CD4-positive, alpha-beta T cell (primary cell): ENCODE measurements at places on chromosomes 3 and 15.

DNA sequence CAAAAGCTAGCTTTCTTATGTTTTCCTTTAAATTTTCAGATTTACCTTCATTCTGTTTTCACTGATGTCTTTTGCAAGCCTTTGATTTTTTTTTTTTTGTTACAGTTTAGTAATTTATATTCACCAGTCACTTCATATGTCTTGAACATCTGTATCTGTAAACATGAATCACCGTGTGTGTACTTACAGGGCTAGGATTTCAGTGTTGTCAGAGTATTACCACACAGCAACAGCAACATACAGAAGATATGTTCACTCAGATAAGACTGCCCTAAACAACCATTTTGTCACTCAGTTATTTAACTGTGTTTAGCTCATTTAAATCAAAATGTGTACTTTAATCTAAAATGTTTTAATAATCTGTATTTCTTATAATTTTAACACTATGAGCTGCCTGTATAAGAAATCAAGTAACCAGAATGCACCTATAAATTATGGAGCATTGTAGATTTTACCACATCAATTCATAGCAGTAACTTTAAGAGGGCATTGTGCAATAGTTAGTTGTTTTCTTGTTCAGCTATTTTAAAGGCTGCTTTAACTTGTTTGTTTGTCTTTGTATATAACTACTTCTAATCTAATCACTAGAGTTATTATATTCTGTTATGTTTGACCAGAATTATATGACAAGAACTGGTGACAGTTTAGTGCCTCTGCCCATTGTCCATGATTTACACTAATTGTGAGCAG lies 50.4 kb downstream of the GHSR start:
- no peaks in the 10 kb centered on the region for H3K36me3 ChIP-seq
- H3K4me3 ChIP-seq: no peak overlapping the region
- DNase-seq: no peak
- H3K27me3 ChIP-seq: no peaks in the 10 kb centered on the region
- no peak overlapping the region for H3K27ac ChIP-seq

- H3K4me1 ChIP-seq: no peaks in the 10 kb centered on the region
- H3K4me3 ChIP-seq: no peak overlapping the region
- DNase-seq: no peak
- H3K27me3 ChIP-seq: no peaks in the 10 kb centered on the region
- no peaks in the 10 kb centered on the region for H3K36me3 ChIP-seq
Measured at GRCh38 chr3:169952045-169952444, 14.6 kb upstream of the SEC62 start.

DNA sequence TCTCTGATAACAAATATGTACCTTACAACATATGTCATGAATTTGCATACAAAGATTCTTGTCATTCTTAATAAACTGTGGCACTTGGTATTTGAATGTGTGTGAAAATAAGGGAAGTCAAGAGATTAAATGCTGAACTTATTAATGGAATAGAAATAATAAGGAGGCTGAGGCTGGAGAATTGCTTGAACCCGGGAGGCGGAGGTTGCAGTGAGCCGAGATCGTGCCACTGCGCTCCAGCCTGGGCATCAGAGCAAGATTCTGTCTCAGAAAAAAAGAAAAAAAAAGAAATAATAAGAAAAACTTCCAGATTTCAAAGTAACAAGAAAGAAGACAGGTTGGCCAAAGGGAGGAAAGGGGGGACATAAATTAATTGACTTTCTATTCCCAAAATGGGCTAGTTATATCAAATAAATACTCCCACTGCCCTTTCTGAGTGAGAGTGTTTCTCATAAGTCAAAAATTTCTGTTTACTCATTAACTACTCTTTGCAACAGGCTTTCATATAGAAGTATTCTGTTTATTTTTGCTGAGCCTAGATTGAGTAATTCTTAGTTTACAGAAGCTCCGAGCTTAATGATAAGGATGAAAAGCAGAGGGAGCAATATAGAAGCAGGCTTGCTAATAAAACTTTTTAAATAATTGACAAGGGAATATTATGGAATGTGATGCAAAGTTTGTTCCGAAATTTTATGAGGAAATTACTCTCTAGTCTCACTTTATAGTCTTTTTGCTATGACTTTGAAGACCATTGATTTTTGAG lies 25.6 kb downstream of the KNG1 start:
- H3K36me3 ChIP-seq: no peaks in the 10 kb centered on the region
- no peak for DNase-seq
- no peak overlapping the region for H3K27ac ChIP-seq
- no peaks in the 10 kb centered on the region for H3K4me1 ChIP-seq
- no peak overlapping the region for H3K4me3 ChIP-seq

DNA sequence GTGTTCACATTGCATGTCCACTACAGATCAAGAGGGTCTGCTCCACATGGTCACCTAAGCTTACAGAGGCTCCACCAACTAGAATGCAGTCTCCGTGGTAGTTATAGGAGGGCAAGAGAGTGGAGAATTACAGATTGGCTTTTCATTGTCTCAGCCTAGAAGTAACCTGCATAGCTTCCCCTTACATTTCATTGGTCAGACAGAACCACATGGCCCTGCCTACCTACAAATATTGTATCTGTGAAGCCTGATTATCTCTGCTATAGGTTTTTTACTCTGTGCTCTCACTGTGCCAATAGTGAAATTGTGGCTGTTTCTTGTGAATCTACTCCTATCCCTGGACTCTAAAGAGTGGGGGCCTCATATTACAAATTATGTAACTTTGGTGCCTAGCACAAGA lies 2.5 kb upstream of the TLNRD1 start:
- H3K27me3 ChIP-seq: no peaks in the 10 kb centered on the region
- H3K27ac ChIP-seq: peak overlapping the region; percentile 33
- H3K4me3 ChIP-seq: no peak overlapping the region
- H3K36me3 ChIP-seq: peaks cover 3% of the 10 kb centered on the region
- peaks cover 32% of the 10 kb centered on the region for H3K4me1 ChIP-seq
- no peak for DNase-seq

DNA sequence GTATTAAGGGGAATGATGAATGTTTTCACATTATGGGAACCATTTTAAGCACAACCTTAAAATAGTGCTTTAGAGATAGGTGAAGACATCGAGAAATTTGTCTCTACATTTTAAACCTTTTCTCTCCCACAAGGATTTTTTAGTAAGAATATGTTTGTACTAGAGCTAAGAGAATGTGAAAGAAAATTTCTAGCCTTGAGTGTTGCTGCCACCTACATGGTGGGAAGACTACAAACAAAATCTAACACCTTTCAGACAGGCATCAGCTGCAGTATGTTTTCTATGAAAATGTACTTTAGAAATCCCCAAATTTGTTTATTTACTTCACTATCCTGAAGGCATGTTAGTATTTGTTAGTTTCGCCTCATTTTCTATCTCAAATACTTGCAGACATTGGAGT lies 247.4 kb downstream of the WDR72 start:
- H3K27ac ChIP-seq: no peak overlapping the region
- no peak for DNase-seq
- H3K4me3 ChIP-seq: no peak overlapping the region

GRCh38 chr15:69679623-69680228 lies 227.1 kb downstream of the RPLP1 start:
- no peaks in the 10 kb centered on the region for H3K27me3 ChIP-seq
- H3K4me1 ChIP-seq: peaks cover 8% of the 10 kb centered on the region
- H3K36me3 ChIP-seq: no peaks in the 10 kb centered on the region
- H3K4me3 ChIP-seq: no peak overlapping the region
- DNase-seq: no peak
- no peak overlapping the region for H3K27ac ChIP-seq

- no peak overlapping the region for H3K27ac ChIP-seq
- H3K4me1 ChIP-seq: no peaks in the 10 kb centered on the region
- no peaks in the 10 kb centered on the region for H3K36me3 ChIP-seq
- H3K4me3 ChIP-seq: no peak overlapping the region
Measured at GRCh38 chr3:165820671-165821123, 16.5 kb downstream of the BCHE start.

DNA sequence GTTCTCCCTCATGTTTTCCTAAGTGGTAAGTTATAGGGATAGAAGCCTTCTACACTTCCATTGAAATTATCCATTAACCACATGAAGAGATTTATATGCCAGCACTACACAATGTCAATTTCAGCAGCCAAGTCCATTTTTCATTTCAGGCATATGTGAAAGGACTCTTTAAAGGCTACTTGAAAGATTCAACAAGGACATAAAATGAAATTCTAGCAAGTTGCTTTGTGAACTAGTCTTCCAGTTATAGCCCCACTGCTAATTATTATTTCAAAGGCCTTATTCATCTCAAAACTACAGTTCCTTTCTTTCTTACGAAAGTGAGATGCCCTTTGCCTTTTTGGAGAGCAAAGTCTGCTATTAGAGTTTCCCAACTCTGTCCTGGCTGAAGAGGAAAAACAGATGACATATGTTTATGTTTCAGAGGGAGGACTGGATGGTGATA lies 66.0 kb upstream of the SLC2A2 start:
- H3K27ac ChIP-seq: no peak overlapping the region
- H3K36me3 ChIP-seq: peaks cover 65% of the 10 kb centered on the region
- DNase-seq: no peak
- no peak overlapping the region for H3K4me3 ChIP-seq

DNA sequence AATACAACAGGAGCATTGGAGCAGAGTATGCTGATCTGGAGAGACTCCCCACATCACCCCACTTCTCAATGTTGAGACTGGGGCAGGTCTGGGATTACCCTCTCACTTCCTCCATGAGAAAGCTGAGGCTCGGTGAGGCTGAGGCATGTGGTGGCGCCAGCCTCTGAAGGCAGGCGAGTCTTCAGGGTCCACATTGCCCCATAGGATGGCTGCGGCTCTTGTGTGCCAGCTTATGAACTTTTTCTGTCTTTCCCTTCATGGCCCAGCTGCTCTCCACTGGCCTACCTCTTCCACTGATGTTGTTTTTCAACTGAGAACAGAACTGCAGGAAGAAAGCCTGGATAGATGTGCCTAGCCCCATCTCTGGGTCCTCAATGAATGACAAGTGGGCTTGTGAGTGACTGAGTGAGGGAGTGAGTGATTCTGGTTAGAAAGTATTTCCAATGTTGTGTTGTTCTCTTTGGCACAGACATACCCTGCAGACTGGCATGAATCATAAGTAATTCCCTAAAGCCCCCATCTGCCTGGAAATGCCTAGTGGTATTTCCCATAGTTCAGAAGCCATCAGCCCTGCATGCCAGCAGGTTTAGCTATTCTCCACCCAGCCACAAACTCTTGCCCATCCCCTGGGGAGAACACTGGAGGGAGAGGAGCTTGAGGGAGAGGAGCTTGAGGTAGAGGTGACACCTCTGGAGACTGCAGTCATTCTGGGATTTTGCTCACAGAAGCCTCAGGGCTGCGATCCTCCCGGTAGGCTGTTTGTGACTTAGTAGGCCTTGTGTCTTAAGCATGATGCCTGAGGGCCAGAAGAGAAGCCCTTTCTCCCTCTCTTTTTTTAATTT lies 56.9 kb downstream of the AMOTL2 start:
- no peak overlapping the region for H3K27ac ChIP-seq
- DNase-seq: no peak
- H3K4me1 ChIP-seq: peaks cover 7% of the 10 kb centered on the region

DNA sequence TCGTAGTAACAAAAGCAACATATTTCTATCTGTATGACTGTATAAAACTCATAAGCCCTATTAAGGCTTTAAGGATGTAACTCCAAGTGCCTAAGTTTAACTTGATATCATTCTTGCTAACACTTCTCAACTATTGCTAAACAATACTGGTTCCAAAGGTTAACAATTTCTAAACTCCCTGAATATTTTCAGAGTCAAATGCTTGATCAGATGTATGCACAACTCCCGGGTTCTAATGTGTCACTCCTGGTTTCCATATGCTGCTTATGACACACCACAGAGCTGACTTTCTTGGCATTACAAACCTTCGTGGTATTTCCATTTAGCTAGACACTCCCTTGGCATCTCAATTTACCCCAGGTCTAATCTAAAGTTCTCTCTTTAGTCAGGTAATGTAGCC lies 26.3 kb downstream of the DZIP1L start:
- H3K27ac ChIP-seq: no peak overlapping the region
- DNase-seq: no peak
- no peak overlapping the region for H3K4me3 ChIP-seq
- no peaks in the 10 kb centered on the region for H3K4me1 ChIP-seq
- no peaks in the 10 kb centered on the region for H3K36me3 ChIP-seq

GRCh38 chr3:160739079-160739478 lies 17.0 kb upstream of the PPM1L start:
- no peak overlapping the region for H3K27ac ChIP-seq
- no peaks in the 10 kb centered on the region for H3K4me1 ChIP-seq
- H3K36me3 ChIP-seq: no peaks in the 10 kb centered on the region
- H3K4me3 ChIP-seq: no peak overlapping the region
- DNase-seq: no peak
- peaks cover 7% of the 10 kb centered on the region for H3K27me3 ChIP-seq

DNA sequence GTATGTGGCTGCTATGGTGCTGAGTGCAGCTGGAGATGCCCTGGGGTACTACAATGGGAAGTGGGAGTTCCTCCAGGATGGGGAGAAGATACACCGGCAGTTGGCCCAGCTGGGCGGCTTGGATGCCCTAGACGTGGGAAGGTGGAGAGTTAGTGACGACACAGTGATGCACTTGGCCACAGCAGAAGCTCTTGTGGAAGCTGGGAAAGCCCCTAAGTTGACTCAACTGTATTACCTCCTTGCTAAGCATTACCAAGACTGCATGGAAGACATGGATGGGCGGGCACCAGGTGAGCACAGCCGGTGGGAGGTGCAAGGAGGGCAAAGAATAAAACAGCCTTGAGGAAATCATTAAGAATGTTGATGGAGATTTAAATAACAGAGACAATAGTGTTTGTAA lies 2.9 kb downstream of the ADPRH start:
- DNase-seq: peak; percentile 62
- no peaks in the 10 kb centered on the region for H3K27me3 ChIP-seq
- H3K4me1 ChIP-seq: peaks cover 21% of the 10 kb centered on the region
- no peaks in the 10 kb centered on the region for H3K36me3 ChIP-seq

GRCh38 chr3:71652781-71653413 lies 69.4 kb upstream of the FOXP1 start:
- H3K27ac ChIP-seq: no peak overlapping the region
- no peaks in the 10 kb centered on the region for H3K4me1 ChIP-seq
- no peak overlapping the region for H3K4me3 ChIP-seq
- DNase-seq: no peak
- H3K27me3 ChIP-seq: no peaks in the 10 kb centered on the region

- no peaks in the 10 kb centered on the region for H3K27me3 ChIP-seq
- no peak overlapping the region for H3K27ac ChIP-seq
- DNase-seq: no peak
- H3K4me1 ChIP-seq: no peaks in the 10 kb centered on the region
Measured at GRCh38 chr3:195352895-195353488, 82.0 kb upstream of the XXYLT1 start.

DNA sequence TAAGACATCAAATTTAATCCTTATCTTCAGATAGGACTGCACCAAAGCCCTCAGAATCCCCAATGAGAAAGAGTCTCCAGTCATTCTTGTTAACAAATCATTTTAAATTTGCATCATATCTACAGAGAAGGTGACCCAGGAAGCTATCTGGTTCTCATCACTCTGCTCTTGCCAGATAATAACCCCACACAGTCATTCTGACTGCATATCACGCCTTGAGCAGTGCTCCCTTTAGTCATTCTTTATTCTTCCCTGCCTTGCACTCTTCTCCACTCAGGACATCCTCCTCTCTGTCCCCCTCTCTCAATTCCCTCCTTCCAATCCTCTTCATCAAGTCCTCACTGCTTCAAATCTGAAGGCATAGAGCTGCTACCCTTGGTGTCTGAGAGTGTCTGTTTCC lies 83.7 kb upstream of the COL6A6 start:
- no peaks in the 10 kb centered on the region for H3K36me3 ChIP-seq
- DNase-seq: no peak
- H3K27me3 ChIP-seq: no peaks in the 10 kb centered on the region
- H3K27ac ChIP-seq: no peak overlapping the region
- no peak overlapping the region for H3K4me3 ChIP-seq
